ENCODE measurements at places on chromosomes 7 and 10.
A peak's percentile ranks its signal among the peaks of the same experiment; 100 is the strongest.

GRCh38 chr7:37107047-37107750 lies 341.5 kb downstream of the ELMO1 start:
- no peak for DNase-seq

DNA sequence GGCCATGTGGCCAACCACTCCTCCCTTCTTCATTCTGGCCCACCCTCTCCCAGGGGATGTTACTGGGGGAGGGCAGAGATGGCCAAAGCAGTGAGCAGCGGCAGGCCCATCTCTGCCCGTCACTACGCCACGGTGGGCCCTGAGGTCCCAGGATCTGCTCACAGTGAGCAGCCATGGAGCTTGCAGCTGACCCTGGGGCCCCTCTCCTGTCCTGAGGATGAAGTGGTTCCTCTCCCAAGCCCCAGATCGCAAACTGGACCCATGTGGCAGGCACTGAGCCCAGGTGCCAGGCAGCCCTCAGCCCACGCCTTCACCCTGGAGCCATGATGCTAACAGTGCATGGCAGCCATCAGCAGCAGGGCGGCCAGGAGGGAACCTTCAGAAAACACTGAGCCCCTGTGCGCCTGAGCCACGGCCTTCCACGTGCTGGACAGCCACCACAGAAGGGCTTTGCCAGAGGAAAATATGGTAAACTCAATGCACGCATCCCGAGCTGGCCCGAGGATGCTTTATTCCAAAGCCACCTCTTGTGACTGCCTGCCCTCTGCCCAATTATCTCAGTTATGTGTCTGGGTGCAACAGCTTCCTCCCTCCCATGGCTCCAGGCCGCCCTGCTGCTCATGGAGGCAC lies 485.7 kb downstream of the PTPRN2 start:
- no peak for DNase-seq

DNA sequence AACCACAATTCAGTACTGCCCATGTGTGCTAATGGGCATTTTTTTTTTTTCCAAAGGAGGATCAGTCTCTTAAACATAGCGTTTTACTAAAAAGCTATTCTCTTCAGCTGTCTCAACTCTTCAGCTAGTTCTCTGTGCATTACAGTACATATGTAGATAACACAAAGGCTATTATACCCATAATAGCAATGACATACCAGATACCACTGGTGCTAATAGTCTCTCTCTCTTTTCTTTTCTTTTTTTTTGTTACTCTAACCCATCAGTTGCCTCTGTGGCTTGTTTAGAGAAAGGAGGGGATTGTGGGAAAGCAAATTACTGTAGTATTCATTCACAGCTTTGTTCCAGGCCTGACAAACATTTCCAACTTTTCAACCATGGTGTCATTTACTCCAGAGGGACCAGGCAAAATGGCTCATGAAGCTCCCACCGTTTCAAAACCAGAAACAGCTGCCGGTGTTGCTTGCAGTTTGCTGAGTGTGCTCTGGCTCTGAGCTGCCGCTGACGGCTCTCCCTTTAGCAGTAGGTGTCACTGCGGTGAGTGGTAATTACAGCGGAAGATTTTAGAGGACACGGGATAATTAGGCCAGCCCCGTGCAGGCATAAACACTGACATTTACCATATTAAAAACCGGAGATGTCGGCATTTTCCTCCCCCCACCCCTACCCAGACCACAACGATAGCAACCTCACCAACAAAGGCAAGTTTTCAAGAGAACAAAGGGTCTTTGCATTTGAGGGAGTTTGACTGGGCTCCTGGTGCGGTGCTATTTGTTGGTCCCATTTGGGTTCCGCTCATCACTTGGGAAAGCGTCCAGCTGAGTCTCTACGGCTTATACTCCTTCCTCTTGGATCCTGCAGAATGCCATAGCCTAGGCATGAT lies 1005.5 kb downstream of the KCNMA1 start:
- DNase-seq: no peak

DNA sequence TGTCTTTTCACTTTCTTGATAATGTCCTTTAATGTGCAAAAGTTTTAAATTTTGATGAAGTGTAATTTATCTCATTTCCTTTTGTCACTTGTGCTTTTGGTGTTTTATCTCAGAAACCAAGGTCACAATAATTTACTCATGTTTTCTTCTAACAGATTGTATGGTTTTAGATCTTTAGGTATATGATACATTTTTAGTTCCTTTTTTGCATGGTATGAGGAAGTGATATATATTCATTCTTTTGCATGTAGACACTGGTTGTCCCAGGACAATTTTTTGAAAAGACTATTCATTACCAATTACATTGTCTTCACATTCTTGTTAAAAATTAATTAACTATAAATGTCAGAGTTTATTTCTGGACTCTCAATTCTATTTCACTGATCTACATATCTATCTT lies 39.8 kb upstream of the GPR22 start:
- no peak for DNase-seq

DNA sequence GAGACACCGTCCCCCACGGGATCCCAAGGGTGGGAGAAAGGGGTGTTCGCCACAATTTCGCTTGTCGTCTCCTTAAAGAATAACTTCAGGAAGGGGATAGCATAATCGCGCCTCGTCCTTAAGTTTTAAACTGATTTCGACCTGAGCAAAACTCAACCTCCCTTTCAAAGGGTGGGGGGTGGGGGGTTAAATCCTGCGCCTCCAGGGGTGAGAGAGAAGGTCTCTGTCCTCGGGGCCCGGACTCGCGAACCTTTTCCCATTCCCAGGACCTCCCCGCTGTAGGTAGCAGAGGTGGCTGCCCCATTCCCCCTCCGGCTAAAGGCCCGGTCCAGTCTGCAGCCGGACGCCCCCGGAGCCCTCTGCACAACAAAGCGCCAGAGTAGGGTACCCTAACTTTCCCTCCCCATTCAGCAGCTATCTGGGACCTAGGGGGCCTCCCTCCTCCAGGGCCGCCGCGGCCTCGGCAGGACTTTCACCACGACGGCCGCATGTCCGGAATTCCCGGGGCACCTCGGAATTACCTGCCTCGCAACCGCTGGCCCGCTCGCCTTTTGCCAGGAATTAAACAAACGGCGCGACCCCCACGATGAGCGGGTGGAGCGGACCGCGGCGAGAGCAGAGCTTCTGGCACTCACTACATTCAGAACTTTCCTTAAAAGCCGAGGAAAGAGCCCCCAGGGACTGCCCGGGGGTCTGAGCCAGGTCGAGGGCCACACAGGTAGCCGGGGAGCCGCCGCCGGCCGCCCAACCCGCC lies 1.7 kb downstream of the CDK6 start:
- no peak for DNase-seq

DNA sequence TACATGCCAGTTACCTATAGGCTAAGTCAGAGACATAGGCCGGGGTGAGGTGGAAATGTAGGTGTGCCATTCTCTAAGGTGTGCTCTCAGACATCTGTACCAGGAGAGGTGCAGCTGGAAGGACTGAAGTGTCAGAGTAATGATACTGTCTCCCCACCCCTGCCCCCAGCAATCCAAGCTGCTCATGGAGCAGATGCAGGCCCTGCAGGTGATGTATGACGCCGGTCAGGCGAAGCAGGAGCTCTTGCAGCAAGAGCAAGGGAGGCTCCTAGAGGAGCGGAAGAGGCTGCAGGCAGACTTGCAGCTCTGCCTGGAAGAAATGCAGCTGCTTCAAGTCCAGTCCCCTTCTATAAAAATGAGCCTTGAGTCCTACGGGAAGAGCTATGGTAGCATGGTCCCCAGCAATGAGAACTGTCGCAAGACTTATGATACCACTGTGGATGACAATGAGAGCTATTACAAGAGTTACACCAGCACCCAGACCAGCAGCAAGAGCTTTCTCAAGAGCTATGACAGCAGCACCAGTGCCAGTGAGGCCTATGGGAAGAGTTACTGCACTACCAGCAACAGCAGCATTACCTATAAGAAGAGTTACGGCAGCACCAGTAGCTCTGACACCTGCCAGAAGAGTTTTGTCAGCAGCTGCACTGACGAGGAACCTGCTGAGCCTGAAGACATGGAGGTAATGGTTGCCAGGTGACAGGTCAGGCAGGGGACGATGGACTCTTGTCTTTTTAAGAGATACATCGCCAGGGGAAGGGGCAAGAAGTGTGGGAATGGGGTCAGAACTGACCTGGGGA lies 18.4 kb upstream of the FLNC start:
- no peak for DNase-seq

DNA sequence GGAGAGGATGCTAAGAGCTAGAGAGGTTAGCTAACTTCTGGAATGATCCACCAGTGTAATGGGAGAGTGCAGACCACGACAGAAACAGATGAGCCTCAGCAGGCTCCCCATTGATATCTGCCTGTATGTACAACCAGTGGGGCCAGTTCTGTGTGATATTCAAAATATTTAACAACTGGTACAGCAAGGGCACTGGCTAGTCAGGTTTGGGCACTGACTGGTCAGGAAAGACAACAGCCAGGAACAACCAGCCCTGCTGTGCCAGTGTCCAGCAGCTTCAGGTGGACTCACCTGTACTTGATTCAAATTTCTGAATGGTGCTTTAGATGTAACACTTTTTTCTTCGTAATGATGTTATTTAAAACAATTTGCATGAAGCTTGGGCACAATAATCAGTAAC lies 5.9 kb upstream of the TRIL start:
- no peak for DNase-seq

- DNase-seq: no peak
Observed at GRCh38 chr7:154375956-154376355, 323.8 kb downstream of the DPP6 start.

DNA sequence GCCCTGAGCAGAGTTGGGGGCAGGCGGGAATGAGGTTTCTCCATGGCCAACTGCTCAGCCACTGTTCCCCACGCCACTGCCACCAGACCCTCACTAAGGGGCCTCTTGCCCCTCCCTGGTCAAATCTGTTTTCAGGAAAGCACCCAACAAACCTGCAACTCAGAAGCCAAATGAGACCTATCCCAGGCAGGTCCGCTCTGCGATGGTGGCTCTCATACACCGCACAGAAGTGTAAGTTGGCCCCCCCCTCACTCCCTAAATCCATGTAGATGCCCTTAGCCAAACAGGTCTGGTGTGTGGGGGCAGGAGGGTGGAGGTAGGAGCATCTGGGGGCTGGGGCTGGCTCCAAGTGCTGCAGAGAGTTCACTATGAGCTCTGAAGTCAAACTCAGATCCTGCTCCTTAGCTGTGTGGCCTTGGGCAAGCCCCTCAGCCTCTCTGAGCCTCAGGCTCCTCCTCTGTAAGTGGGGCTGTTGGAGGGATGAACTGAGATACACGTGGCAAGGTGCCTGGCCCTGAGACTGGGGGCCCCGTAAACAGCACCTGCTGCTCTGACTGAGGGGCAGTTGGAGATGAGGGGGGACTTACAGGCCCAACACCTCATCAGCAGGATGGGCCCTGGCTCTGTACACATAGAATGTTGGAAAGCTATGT lies 1.1 kb downstream of the MMRN2 start:
- DNase-seq: no peak

- DNase-seq: no peak
Observed at GRCh38 chr10:43760514-43760913, 111.8 kb upstream of the ZNF32 start.

GRCh38 chr7:57205000-57205399 lies 72.8 kb upstream of the ZNF479 start:
- no peak for DNase-seq

- no peak for DNase-seq
Observed at GRCh38 chr10:45553155-45553554, 119.4 kb downstream of the ZFAND4 start.

GRCh38 chr10:61359452-61359851 lies 93.7 kb downstream of the TMEM26 start:
- DNase-seq: no peak

DNA sequence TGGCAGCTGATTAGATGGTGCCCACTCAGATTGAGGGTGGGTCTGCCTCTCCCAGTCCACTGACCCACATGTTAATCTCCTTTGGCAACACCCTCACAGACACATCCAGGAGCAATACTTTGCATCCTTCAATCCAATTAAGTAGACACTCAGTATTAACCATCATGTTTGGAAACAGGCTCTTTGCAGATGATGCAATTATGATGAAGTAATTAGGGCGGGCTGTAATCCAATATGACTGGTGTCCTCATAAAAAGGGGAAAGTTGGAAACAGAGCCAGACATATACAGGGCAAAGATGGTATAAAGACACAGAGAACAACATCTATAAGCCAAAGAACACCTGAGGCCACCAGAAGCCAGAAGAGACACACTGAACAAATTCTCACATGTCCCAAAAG lies 658.6 kb downstream of the CCSER2 start:
- no peak for DNase-seq

DNA sequence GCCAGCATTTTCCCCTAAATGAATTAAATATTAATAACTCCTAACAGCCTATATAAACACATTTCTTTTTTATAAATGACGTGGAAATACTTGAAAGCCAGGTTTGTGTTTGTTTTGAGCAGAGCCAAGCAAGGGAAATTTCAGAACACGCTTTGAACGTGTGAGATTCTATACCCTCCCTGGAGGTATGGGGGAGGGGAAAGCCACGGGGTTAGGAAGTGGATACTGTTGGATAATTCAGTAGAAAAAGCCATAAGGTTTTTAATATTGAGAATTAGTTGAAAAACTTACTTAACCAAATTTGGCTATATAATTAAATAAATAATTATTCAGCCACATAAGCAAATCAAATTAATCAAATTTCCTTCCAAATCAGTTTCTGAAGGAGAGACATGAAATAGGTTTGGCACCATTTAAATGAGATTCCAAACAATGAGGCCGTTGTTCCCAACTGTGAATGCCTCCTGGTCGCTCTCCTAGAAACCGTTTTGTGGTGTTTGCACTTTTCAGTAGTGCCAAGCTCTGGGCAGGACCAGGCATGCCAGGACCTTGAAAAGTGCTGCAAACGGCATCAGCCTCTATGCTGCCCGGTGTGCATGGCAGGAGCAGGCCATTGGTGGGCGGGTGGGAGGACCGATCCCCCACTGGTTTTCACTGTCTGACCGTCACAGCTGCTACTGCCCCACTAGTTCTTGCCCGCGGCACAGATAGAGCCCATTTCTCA lies 88.1 kb downstream of the SEPTIN14 start:
- peak; percentile 33 for DNase-seq

DNA sequence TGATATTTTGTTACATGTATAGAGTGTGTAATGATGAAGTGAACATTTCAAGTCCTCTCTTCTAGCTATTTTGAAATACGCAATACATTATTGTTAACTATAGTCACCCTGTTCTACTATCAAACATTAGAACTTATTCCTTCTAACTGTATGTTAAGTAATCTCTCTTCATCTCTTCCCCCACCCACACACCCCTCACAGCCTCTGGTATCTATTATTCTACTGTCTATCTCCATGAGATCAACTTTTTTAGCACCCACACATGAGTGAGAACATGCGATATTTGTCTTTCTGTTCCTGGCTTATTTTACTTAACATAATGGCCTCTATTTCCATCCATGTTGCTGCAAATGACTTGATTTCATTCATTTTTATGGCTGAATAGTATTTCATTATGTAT lies 57.7 kb upstream of the EGR2 start:
- DNase-seq: no peak

GRCh38 chr10:35056686-35057085 lies 33.5 kb downstream of the CUL2 start:
- DNase-seq: no peak

All from NCI-H1092 (cell line).